Panc1 (cell line): ENCODE measurements at places on chromosomes 5 and 9.

GRCh38 chr9:472479-473075, 257.9 kb downstream of the DOCK8 start:
- DNase-seq, result no peak

GRCh38 chr9:3698531-3698930, 172.7 kb upstream of the RFX3 start:
- DNase-seq, result no peak

GRCh38 chr5:136210259-136210658, 17.3 kb upstream of the SMIM32 start:
- DNase-seq, result no peak

DNA sequence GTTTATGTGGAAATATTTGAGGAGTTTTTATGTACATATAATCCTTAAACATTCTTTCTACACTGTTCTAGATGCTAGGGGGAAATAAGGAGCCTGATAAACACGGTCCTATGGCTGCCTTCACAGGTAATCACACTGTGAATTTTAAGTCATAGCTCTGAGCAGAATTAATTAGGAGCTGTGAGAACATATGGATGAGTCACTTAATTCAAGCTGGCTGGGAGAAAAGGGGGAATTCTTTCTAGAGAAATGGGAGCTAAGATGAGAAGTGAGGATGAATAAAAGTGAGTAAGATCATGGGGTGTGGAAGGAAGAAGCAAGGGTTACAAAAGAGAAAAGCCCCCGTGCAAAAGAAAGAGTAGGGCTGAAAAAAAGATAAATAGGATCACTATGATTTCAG, 290.8 kb downstream of the DNAH5 start:
- no peak for DNase-seq

DNA sequence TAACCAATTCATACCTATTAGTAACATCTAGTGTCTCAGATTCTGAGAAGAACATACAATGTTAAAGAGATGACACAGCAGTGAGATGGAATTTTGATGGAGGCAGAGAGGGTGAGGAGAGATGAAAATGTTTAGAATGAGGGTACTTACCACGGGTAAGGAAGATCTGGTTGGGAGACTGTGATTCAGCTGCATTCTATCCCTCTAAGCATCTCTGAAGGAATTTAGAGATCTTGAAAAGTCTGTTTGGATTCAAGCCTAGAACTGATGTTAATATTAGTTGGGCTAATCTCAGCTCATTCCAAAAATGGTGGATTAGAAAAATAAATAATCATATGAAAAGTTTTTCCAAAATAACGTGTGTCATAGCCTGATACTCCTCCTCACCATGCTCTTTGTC, 191.5 kb upstream of the CLINT1 start:
- DNase-seq, result no peak

DNA sequence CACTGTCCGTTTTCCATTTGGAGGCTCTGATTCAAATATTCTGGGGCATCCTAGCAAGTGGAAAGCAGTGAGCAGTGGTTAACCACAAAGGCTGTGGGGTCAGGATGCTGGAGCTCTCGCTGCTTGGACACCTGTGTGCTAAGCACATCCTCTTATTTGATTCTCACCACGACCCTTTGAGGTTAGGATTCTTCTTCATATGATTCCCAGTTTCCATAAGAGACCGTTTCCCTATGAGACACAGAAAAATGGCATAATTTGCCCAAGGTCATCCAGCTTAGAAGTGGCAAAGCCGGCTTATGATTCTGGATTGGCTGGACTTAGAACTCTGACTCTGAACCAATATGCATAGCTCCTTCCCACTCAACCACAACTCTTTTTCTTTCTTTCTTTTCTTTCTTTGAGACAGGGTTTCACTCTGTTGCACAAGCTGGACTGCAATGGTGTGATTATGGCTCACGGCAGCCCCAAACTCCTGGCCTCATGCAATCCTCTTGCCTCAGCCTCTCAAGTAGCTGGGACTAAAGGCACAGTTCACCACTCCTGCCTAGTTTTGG, 207.7 kb downstream of the TTLL11 start:
- no peak for DNase-seq

- DNase-seq, result no peak
These were observed 15.9 kb upstream of the CDC20B start for GRCh38 chr5:55188656-55189540.

DNA sequence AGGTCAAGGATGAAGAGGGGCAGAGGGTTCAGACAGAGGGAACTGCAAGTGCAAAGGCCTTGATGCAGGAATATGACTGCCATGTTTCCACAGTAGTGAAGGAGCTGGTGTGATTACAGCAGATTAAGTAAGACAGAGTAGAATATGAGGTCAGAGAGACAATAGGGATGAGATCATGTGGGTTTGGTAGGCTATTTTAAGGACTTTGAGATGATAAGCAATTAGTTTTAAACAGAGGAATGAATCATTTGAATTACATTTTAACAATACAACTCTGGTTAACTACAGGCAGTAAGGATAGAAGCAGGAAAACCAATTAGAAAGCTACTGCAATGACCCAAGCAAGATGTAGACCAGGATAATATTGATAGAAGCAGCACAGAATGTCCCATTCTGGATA, 7.7 kb downstream of the CENPK start:
- no peak for DNase-seq

DNA sequence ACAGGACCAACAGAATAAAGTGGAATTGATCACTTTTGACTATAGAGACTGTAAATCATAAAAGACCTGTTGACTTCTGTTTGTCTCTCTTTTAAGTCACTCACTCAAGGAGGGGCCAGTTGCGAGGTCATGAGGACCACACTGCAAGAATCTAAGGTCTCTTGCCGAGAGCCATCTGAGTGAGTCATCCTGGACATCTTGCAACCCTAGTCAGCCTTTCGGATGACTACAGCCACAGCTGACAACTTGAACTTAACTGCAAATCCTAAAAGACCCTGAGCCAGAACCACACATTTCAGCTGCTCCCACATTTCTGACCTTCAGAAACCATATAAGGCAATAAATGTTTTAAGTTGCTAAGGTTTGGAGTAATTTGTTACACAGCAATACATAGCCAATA, 129.7 kb upstream of the RAD23B start:
- no peak for DNase-seq

DNA sequence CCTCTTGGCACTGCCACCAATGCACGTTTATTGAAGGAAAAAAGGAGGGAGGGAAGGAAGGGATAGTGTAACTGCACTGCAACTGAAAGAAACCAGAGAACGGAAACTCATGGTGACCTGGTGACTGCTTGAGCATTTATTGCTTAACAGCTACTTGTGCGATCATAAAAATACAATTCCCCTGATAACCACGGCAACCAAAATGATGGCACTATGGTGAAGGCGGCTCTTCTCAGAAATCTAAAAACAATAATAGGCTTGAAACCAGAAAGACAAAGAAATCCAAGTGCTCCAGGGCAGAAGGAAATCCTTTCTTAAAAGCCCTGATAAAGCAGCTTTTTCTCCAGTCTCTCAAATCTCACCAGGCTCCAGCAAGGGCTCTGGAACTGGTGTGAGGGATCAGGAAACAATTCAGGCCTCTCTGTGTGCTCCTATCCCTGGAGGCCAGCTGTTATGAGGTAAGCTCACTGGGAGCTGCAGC, 1.9 kb downstream of the FBXO10 start:
- DNase-seq, result no peak

DNA sequence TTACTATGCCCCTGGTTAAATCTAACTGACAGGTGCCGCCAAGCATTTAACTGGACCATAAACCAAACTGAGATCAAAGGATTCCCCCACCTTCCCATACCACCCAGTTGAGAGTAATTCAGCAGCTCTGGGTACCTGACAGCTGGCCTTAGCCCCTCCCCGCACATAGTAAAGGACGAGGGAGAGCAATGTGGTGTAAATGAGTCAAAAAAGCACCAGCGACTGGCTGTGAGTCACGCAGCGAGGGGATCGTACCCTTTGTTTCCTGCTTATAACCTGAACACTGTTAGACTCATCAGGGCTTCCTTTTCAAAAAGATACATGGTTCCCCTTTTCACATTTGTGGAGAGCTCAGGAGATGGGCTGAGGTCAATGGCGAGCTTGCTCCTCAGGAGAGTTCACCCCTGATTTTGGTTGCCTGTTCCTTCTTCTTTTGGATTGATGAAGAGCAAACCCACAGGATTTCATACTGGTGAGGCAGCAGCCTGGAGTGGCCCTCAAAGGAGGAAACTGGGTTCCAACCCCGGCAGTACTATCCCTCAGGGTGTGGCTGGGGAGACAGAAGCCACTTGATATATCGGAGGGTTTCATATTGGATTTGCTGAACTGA, 71.5 kb downstream of the ANKRD33B start:
- no peak for DNase-seq

DNA sequence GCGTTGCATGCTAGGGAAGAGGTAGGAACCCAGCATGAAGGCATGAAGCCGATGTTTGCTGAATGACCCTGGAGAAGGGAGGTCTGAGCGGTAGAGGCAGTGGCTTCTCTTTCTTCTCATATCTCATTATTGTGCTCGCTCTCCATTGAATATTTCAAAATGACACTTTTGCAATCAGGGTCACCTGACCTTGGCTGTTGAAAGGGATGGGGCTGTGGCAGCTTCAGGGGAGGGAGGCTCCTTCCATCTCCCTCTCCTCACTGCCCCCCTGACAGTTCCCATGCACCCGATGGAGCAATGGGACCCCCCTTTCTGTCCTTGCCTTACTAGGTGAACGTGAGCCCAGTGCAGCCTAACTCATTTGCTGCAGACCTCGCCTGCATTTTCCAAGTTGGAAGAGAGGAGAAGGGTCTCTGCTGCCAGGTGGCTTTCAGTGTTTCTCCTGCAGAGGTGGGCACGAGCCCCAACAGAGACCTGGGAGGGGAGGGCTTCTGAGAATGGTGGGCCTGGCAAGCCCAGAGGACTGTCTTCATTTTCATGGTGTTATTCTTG, 17.9 kb downstream of the STC2 start:
- DNase-seq, result no peak

DNA sequence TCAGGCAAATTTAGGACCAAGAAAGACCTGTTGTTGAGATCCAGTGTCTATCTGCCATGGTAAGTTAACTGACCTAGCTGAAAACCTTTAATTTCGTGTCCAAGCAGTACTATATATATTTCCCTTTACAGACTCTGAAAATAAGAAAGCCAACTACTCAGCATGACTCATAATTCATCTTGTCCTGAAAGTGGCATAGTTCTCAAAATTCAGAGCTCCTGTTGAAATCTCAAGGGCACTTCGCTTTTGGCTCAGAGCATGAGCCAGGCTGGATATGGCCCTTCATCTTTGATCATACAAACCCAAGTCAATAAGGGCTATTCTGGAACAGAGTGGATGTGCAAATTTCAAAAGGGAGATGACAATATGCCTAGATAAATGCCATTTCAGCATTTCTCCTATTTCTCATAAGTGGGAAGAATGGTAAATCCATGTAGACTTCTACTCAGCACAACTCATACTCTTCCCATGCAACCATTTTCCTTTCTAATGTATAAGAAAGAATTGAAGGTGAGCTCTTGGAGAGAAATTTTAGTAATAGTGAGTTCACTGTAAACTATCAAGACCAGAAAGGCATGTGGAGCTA, 567.9 kb upstream of the DAB2 start:
- DNase-seq, result no peak

DNA sequence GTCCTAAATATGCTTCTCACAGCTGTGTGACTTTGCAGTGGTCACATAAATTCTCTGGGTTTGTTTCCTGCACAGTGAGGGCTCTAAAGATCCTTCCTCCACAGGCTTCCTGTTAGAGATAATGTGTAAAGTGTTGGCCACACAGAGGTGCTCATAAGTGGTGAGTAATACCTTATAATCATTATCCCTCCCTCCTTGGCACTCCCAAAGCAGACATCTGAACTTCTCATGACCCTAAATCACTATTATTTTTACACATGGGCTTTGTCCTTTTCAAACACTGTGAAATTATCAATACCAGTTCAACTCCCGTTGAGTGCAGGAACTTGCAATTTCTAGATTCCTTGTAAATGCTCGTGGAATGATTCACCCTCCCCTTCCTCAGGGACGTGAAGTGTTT, 100.2 kb downstream of the BRINP1 start:
- DNase-seq, result no peak
